Activated CD8-positive, alpha-beta T cell treated with anti-CD3 and anti-CD28 coated beads, Interleukin-2, amount 10 ng/mL, durations not matched to agents 7 days and 5 days (primary cell): ENCODE measurements at places on chromosomes 13 and 19. TPM values are rescaled to one million over a fixed set of nuclear protein-coding genes. Genes with fewer than 3 reads are reported as not detected.

DNA sequence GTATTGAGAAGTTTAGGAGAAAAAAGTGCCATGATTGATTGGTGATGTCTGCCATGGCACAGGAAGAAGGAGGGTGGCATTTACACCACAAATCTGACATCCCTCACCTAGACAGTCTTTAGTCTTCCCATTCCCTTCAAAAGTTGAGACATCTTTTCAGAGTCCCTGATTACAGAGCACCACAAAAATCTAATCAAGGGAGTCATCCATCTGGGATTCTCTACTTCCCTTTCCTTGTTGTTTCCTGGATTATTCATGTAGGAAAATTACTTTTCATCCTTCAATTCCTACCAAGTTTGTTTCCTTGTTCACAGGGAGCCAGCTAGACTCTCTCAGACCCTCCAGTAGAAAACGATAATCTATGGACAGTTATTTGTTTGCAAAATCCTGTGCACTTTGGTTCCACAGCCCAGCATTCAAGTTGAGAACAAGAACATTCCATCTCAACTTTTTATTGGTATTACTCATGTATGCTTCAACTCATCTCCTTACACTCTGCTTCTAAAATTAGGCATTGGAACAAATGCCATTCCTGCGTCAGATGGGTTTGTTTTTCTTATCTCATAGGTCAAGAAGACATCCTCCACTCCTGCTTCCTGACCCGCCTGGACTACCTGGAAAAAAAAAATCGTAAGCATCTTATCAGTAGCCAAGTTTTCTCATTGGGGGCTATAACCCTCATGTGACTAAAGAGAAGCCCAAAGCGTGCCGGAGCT is 259.9 kb downstream of the FOXO1 start:
- H3K27ac ChIP-seq = no peak overlapping the region
- peaks cover 3% of the 10 kb centered on the region for H3K36me3 ChIP-seq
- peaks cover 22% of the 10 kb centered on the region for H3K4me1 ChIP-seq
- H3K27me3 ChIP-seq = no peaks in the 10 kb centered on the region
- no peak for DNase-seq

The SOX1 gene
- total RNA-seq = not detected

GRCh38 chr13:45521297-45521696 is 56.6 kb downstream of the COG3 start:
- H3K4me3 ChIP-seq = no peak overlapping the region
- H3K4me1 ChIP-seq = peaks cover 13% of the 10 kb centered on the region
- H3K27me3 ChIP-seq = no peaks in the 10 kb centered on the region
- DNase-seq = no peak
- H3K36me3 ChIP-seq = peaks cover 60% of the 10 kb centered on the region
- no peak overlapping the region for H3K27ac ChIP-seq

DNA sequence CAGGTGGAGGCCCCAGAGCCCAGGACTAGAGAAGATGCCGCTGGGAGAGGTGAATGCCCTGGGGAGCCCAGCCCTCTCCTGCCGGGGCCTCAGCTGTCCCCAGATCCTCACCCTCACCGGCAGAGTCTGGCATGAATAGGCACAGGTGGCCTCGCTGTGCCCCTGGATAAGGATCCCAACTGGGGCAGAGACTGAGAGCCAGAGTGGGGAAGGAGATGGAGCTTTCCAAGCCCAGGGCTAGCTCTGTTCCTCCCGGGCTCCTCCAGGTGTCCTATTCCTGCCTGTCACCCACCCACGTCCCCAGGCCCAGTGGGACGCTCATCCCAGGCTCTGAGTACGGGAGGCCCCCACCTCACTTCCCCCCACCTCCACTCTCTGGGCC is 16.5 kb downstream of the PRR36 start:
- H3K4me3 ChIP-seq = no peak overlapping the region
- peaks cover 3% of the 10 kb centered on the region for H3K4me1 ChIP-seq
- DNase-seq = no peak
- peaks cover 13% of the 10 kb centered on the region for H3K27me3 ChIP-seq
- H3K36me3 ChIP-seq = no peaks in the 10 kb centered on the region

The ICAM3 gene
- 194 TPM for total RNA-seq

GRCh38 chr13:71464686-71465085 is 402.3 kb downstream of the DACH1 start:
- no peaks in the 10 kb centered on the region for H3K27me3 ChIP-seq
- no peak overlapping the region for H3K4me3 ChIP-seq
- DNase-seq = no peak
- H3K36me3 ChIP-seq = no peaks in the 10 kb centered on the region
- H3K27ac ChIP-seq = no peak overlapping the region
- H3K4me1 ChIP-seq = no peaks in the 10 kb centered on the region

The IGSF23 gene
- total RNA-seq = not detected

The DNAJB1 gene
- 112 TPM for total RNA-seq

GRCh38 chr19:29172302-29172701 is 40.6 kb downstream of the UQCRFS1 start:
- H3K4me1 ChIP-seq = peaks cover 10% of the 10 kb centered on the region
- H3K27ac ChIP-seq = no peak overlapping the region
- no peak for DNase-seq
- peaks cover 4% of the 10 kb centered on the region for H3K27me3 ChIP-seq
- no peak overlapping the region for H3K4me3 ChIP-seq

DNA sequence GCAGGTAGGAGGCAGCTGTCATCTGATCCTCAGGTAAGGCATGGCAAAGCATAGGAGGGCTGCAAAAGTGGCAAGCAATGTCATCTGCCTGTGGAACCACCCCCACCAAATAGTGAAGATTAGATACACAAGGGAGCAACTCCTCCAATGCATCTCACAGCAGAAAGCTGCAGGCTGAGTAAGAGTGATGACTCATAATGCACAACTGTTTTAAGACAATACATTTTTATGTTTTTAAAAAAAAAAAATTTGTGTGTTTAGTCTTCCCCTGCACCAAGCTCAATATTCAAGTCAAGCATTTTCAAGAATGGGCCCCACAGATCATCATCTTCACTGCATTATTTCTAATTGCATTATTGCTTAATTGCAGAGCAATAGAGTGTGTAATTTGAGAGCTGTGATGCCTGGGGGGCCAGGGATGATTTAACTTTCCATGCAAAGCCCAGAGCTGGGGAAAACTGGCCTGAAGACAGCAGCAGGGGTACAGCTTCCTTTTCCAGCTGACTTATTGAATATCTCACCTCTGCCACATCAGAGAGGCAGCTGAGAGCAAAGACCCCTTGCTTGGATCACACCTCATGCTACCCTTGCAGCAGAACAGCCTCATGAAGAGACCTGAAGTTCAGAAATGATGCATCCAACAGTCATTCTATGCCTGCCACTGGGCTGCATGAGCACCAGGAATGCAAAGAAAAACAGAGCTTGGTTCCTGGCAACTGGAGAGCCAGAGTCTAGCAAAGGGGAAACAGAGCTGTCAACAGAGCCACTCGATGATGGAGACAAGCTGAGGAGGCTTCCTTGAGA is 22.7 kb upstream of the POP4 start:
- H3K4me3 ChIP-seq = no peak overlapping the region
- H3K27ac ChIP-seq = no peak overlapping the region

The PGLYRP2 gene
- total RNA-seq = not detected

DNA sequence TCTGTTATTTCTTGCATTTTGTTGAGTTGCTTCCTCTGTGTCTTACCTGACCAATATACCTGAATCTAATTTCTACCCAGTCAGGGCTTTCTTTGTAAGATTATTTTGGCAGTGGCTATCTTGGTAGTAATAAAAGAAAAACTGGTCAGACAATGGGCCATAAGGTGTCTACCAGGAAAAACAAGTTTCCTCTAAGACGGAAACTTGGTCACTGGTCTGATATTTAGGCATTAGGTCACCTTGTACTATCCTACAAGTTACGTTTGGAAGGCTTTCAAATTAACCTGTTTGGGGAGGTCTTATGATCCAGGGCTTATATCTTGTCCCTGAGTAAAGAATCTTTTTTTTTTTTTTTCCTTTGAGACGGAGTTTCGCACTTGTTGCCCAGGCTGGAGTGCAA is 9.2 kb downstream of the ZNF823 start:
- no peaks in the 10 kb centered on the region for H3K27me3 ChIP-seq
- DNase-seq = no peak
- H3K4me3 ChIP-seq = no peak overlapping the region
- no peak overlapping the region for H3K27ac ChIP-seq
- H3K4me1 ChIP-seq = no peaks in the 10 kb centered on the region
- H3K36me3 ChIP-seq = peaks cover 60% of the 10 kb centered on the region

- no peak overlapping the region for H3K4me3 ChIP-seq
- no peaks in the 10 kb centered on the region for H3K4me1 ChIP-seq
- H3K36me3 ChIP-seq = no peaks in the 10 kb centered on the region
- no peak for DNase-seq
Observed at GRCh38 chr13:45943965-45944364, 92.4 kb upstream of the SIAH3 start.

- H3K4me3 ChIP-seq = no peak overlapping the region
- H3K27ac ChIP-seq = no peak overlapping the region
- no peaks in the 10 kb centered on the region for H3K36me3 ChIP-seq
- peaks cover 23% of the 10 kb centered on the region for H3K27me3 ChIP-seq
Observed at GRCh38 chr19:9962623-9963290, 26.4 kb upstream of the OLFM2 start.

The LHFPL6 gene
- total RNA-seq = not detected

The PTH2 gene
- total RNA-seq = not detected

The NLRP9 gene
- not detected for total RNA-seq

GRCh38 chr13:107358866-107359265 is 790.9 kb upstream of the ARGLU1 start:
- H3K27me3 ChIP-seq = no peaks in the 10 kb centered on the region
- no peak for DNase-seq
- no peak overlapping the region for H3K27ac ChIP-seq

DNA sequence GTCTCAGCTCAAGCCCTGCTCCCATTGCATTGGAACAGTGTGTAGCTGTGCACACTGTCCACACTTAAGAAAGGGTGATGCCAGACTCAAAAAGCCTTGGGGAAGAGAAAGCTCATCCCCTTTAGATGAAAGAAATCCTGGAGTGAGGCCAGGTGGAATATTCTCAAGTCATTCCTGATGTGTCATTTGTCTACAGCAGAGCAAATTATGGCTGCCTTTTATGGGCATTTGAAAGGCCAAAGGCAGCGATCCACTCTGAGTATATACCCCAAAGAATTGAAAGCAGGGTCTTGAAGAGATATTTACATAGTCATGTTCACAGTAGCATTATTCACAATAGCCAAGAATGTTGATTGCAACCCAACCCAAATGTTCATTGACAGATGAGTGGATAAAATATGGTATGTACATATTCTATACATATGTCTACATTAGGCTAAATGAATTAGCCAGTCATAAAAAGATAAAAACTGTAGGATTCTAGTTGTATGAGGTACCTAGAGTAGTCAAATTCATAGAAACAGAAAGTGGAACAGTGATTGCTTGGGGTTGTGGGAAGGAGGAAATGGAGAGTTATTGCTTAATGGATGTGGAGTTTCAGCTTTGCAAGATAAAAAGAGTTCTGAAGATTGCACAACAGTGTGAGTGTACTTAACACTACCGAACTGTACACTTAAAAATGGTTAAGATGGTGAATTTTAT is 214.9 kb downstream of the KCNRG start:
- H3K4me1 ChIP-seq = peaks cover 24% of the 10 kb centered on the region
- DNase-seq = no peak
- H3K36me3 ChIP-seq = peaks cover 6% of the 10 kb centered on the region

DNA sequence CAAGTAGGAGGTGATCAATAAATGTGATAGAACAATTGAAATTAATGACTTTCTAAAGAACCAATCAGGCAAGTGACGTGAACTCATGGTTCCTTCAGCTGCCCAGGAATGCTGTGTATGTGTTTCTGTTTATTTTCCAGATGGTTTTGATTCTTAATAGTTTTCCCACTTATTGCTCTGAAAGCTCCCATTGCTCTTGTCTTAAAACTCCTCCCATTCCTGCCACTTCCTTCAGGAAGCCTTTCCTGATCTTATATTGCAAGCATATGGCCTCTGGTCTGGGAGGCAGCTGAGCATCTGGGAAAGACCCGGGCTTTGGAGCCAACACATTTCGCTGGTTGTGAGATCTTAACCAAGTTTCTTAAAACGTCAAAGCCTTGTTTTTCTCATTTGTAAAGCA is 17.1 kb upstream of the LATS2 start:
- H3K36me3 ChIP-seq = no peaks in the 10 kb centered on the region
- DNase-seq = no peak
- no peak overlapping the region for H3K4me3 ChIP-seq
- H3K27ac ChIP-seq = no peak overlapping the region
- H3K4me1 ChIP-seq = peaks cover 27% of the 10 kb centered on the region

GRCh38 chr19:45528149-45528743 is 21.0 kb downstream of the VASP start:
- H3K4me1 ChIP-seq = peaks cover 16% of the 10 kb centered on the region
- no peak overlapping the region for H3K27ac ChIP-seq
- H3K4me3 ChIP-seq = no peak overlapping the region
- peaks cover 2% of the 10 kb centered on the region for H3K27me3 ChIP-seq
- peaks cover 58% of the 10 kb centered on the region for H3K36me3 ChIP-seq

- H3K36me3 ChIP-seq = peaks cover 12% of the 10 kb centered on the region
- DNase-seq = no peak
- H3K4me3 ChIP-seq = no peak overlapping the region
- H3K27ac ChIP-seq = no peak overlapping the region
- no peaks in the 10 kb centered on the region for H3K27me3 ChIP-seq
Observed at GRCh38 chr13:100438059-100438788, 150.4 kb downstream of the GGACT start.

DNA sequence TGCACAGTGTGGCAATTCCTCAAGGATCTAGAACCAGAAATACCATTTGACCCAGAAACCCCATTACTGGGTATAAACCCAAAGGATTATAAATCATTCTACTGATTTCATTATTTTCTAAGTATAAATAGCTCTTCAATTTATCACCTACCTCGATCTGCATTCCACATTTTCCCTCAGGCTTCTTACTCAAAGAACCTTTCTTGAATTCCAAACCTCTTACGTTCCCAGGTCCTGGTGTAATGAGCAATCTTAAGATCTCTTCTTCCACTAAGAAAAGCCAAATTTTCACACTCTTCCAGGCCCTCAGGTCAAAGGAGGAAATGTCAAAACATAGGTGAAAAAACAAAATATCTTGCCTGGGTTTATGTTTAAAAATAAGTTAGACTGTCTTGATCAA is 237.3 kb upstream of the GPC6 start:
- no peaks in the 10 kb centered on the region for H3K4me1 ChIP-seq
- no peak for DNase-seq
- H3K4me3 ChIP-seq = no peak overlapping the region
- H3K36me3 ChIP-seq = no peaks in the 10 kb centered on the region

The EBPL gene
- 19.8 TPM for total RNA-seq

DNA sequence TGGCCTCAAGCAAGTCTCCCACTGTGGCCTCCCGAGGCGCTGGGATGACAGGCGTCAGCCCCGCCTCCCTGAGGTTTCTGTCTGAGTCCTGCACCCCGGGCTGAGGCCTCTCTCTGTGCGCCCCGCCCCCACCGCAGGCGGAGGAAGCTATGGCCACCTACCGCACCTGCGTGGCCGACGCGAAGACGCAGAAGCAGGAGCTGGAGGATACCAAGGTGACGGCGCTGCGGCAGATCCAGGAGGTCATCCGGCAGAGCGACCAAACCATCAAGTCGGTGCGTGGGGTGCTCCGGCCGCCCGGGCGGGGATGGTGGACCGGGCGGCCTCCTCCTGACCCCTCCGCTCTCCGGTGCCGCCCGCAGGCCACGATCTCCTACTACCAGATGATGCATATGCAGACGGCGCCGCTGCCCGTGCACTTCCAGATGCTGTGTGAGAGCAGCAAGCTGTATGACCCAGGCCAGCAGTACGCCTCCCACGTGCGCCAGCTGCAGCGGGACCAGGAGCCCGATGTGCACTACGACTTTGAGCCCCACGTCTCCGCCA is 12.7 kb downstream of the ARHGAP45 start:
- peak overlapping the region; percentile 93 for H3K27ac ChIP-seq
- H3K4me3 ChIP-seq = peak overlapping the region; percentile 85
- H3K36me3 ChIP-seq = peaks cover 80% of the 10 kb centered on the region
- peak; percentile 90 for DNase-seq
- peaks cover 62% of the 10 kb centered on the region for H3K4me1 ChIP-seq
